ENCODE measurements at places on chromosomes 7 and 10.
A peak's percentile ranks its signal among the peaks of the same experiment; 100 is the strongest.

GRCh38 chr10:88194961-88195367, 331.5 kb downstream of the PTEN start:
- H3K27ac ChIP-seq = no peak overlapping the region
- DNase-seq = no peak
- H3K27me3 ChIP-seq = no peaks in the 10 kb centered on the region
- H3K4me1 ChIP-seq = no peaks in the 10 kb centered on the region
- H3K36me3 ChIP-seq = no peaks in the 10 kb centered on the region

- no peaks in the 10 kb centered on the region for H3K27me3 ChIP-seq
- H3K36me3 ChIP-seq = no peaks in the 10 kb centered on the region
- no peaks in the 10 kb centered on the region for H3K4me1 ChIP-seq
- no peak overlapping the region for H3K4me3 ChIP-seq
- H3K27ac ChIP-seq = no peak overlapping the region
- no peak for DNase-seq
Observed at GRCh38 chr10:12921163-12921562, 80.3 kb downstream of the CCDC3 start.

DNA sequence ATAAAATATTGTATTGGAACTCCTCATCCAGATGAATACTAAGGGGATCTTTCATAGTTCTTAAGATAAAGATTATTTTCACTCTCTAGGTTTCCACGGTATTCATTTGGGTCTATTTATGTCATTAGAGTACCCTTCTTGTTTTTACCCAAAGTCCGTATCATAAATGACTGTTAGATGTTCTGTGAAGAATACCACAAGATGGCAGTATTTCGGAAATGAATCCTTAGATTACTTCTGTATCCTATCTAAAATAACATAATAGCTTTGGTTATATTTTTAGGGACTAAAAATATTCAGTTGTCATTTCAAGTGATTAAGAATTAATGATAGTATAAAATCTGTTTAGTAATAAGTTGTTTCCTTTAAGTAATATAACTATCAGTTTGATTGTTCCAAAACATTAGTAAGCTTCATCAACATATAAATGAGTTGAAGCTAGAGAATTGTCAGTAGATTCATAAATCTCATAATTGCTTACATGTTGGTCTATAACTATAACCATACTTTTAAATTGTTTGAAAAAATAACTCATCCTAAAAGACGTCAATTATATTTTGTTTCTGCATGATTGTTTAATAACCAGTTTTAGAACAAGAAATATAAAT, 337.5 kb upstream of the KCND2 start:
- H3K4me3 ChIP-seq = no peak overlapping the region
- H3K4me1 ChIP-seq = no peaks in the 10 kb centered on the region
- peaks cover 7% of the 10 kb centered on the region for H3K27me3 ChIP-seq
- DNase-seq = no peak
- H3K36me3 ChIP-seq = no peaks in the 10 kb centered on the region

- no peak overlapping the region for H3K4me3 ChIP-seq
- H3K27ac ChIP-seq = no peak overlapping the region
- H3K36me3 ChIP-seq = no peaks in the 10 kb centered on the region
- no peaks in the 10 kb centered on the region for H3K27me3 ChIP-seq
- no peaks in the 10 kb centered on the region for H3K4me1 ChIP-seq
- no peak for DNase-seq
Observed at GRCh38 chr7:24411226-24411625, 127.2 kb downstream of the NPY start.

DNA sequence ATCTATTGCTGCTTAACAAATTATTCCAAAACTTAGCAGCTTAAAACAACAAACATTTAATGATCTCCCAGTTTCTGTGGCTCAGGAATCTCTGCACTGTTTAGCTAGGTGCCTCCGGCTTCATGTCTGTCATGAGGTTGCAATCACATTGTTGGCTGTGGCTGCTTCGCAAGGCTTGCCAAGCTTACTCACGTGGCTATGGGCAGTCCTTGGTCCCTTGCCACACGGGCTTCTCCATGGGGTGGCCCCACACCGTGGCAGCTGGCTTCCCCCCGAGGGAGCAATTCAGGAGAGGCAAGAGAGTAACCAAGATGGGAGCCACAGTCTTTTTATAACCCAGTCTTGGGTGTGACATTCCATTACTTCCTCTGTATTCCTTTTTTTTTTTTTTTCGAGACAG, 67.4 kb downstream of the NEURL1 start:
- H3K4me1 ChIP-seq = no peaks in the 10 kb centered on the region
- no peaks in the 10 kb centered on the region for H3K27me3 ChIP-seq
- no peak overlapping the region for H3K27ac ChIP-seq
- H3K4me3 ChIP-seq = no peak overlapping the region
- H3K36me3 ChIP-seq = no peaks in the 10 kb centered on the region

DNA sequence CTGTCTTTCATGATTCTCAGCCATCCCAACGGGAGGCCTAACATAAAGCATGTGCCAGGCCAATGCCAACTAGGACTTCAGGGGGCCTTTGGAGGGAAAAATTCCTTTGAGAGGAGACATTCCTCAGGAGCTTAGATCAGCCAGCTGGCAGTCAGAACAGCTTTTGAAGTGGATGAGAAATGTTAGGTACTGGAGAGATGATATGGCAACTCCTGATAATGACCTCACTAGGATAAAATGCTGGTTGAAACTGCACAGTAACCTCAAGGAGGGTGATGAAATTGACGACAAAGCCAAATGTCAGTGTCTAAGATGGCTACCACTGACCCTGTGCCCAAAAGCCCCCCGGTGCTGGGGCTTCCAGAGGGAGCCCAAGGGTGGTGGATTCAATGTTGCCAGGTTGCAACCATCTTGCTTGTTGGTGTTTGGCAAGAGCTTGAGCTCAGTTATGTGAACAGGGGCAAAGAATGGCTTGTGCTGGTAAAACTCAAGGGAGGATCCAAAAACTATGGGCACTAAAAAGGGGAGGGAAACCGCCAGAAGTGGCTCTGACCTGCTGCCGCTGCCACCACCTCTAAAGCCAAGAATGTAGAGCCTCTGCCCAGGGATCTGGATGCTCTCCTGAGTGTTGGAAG, 121.2 kb downstream of the UBE2H start:
- no peak overlapping the region for H3K4me3 ChIP-seq
- H3K4me1 ChIP-seq = peaks cover 25% of the 10 kb centered on the region
- H3K27ac ChIP-seq = peak overlapping the region; percentile 84
- peaks cover 38% of the 10 kb centered on the region for H3K36me3 ChIP-seq

DNA sequence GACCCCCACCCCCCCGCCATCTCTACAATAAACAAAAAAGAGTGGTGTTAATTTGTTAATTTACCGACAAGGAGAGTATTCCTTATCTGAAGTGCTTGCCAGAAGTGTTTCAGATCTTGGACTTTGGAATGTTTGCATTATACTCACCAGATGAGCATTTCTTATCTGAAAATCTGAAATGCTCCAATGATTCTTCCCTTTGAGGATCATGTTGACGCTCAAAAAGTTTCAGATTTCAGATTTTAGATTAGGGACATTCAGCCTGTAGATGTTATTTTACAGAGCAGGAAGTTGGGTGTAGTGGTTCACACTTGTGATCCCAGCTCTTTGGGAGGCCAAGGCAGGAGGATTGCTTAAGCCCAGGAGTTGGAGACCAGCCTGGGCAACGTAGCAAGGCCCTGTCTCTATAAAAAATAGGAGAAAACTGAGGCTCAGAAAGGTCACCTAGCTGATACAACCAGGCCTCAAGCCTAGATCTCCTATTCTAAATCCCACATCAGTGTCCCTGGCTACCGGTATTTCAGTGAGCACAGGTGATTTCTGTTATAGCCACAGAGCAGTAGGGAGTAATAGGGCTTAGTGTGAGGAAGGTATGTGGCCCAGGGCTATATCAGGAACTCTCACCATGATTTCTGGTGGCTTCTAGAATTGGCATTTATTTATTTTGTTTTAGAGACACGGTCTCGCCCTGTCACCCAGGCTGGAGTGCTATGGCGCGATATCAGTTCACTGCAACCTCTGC, 35.4 kb downstream of the TMEM120A start:
- H3K27me3 ChIP-seq = no peaks in the 10 kb centered on the region
- H3K4me1 ChIP-seq = no peaks in the 10 kb centered on the region
- H3K27ac ChIP-seq = no peak overlapping the region
- DNase-seq = no peak
- peaks cover 18% of the 10 kb centered on the region for H3K36me3 ChIP-seq
- no peak overlapping the region for H3K4me3 ChIP-seq

GRCh38 chr7:73570521-73570920, 7.9 kb downstream of the TBL2 start:
- H3K27ac ChIP-seq = no peak overlapping the region
- H3K4me3 ChIP-seq = no peak overlapping the region
- H3K27me3 ChIP-seq = no peaks in the 10 kb centered on the region
- H3K36me3 ChIP-seq = peaks cover 51% of the 10 kb centered on the region
- no peak for DNase-seq
- H3K4me1 ChIP-seq = no peaks in the 10 kb centered on the region

- peaks cover 25% of the 10 kb centered on the region for H3K4me1 ChIP-seq
- H3K36me3 ChIP-seq = no peaks in the 10 kb centered on the region
- peak overlapping the region; percentile 69 for H3K27ac ChIP-seq
- no peak overlapping the region for H3K4me3 ChIP-seq
- no peak for DNase-seq
- no peaks in the 10 kb centered on the region for H3K27me3 ChIP-seq
Observed at GRCh38 chr10:37314350-37314749, 189.0 kb downstream of the ANKRD30A start.

- no peaks in the 10 kb centered on the region for H3K36me3 ChIP-seq
- no peaks in the 10 kb centered on the region for H3K27me3 ChIP-seq
- peak overlapping the region; percentile 9 for H3K27ac ChIP-seq
- peaks cover 29% of the 10 kb centered on the region for H3K4me1 ChIP-seq
- DNase-seq = no peak
Observed at GRCh38 chr7:39616138-39616537, 7.2 kb upstream of the RALA start.

GRCh38 chr7:112081778-112082177, 124.4 kb downstream of the DOCK4 start:
- no peak overlapping the region for H3K4me3 ChIP-seq
- H3K4me1 ChIP-seq = peaks cover 26% of the 10 kb centered on the region
- no peaks in the 10 kb centered on the region for H3K36me3 ChIP-seq

DNA sequence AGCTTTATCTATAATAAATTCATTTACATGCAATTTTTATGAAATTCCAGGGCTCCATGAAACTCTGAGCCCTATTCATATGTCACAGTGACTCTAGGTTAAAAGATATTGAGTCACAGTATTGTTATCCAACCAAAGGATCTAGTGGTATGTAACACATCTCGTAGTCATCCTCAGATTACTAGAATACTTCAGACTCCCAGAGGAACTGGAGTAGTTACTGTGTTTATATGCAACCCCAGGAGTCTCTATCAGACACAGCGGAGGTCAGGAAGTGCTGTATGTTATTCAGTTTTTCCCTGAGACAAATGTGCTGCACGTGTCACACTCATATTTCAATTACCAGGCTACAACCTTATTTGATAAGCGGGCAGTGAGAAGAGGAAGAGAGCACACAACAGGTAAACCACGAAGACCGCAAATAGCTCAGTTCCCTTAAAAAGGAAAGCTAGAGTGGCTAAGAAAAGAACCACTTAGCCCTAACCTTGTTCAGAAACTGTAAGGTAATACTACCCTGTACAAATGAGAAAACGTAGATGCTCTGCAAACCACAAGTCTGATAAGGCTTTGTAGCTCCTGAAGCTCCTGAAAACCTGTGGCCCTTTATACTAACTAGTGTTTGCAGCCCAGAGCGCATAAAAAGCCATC, 114.0 kb upstream of the CNTNAP2 start:
- no peaks in the 10 kb centered on the region for H3K4me1 ChIP-seq
- H3K27me3 ChIP-seq = no peaks in the 10 kb centered on the region
- H3K4me3 ChIP-seq = no peak overlapping the region
- no peak for DNase-seq

- H3K4me3 ChIP-seq = no peak overlapping the region
- H3K27ac ChIP-seq = no peak overlapping the region
- DNase-seq = peak; percentile 51
- H3K36me3 ChIP-seq = no peaks in the 10 kb centered on the region
Observed at GRCh38 chr7:44142028-44142427, 896 bp upstream of the MYL7 start.

DNA sequence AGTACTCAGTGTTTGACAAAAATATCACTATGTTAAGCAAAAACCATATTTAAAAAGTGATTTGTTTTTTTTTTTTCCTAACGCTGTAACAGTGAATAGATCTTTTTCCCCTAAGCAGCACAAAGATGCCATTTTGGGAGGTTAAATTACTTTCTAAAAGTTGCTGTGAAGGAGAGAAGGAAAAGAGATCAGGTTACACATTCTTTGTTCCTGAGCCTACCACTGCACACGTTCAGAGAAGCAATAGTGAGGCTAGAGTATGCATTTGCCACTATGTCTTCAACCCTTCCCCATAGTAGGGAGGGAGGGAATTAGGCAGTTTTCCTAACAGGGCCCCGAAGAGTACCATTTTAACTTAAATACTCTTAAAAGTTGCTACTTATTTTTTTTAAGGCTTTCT, 38.9 kb downstream of the BMPR1A start:
- H3K27ac ChIP-seq = peak overlapping the region; percentile 3
- H3K36me3 ChIP-seq = 0 out of 2 replicates have a peak, but pooled peaks cover 3% of the 10 kb centered on the region
- H3K4me3 ChIP-seq = no peak overlapping the region
- peaks cover 19% of the 10 kb centered on the region for H3K4me1 ChIP-seq
- no peaks in the 10 kb centered on the region for H3K27me3 ChIP-seq
- no peak for DNase-seq

- peaks cover 3% of the 10 kb centered on the region for H3K36me3 ChIP-seq
- DNase-seq = no peak
- no peak overlapping the region for H3K27ac ChIP-seq
- no peak overlapping the region for H3K4me3 ChIP-seq
- H3K27me3 ChIP-seq = no peaks in the 10 kb centered on the region
Observed at GRCh38 chr10:24694086-24694485, 29.6 kb downstream of the ARHGAP21 start.

- H3K4me3 ChIP-seq = no peak overlapping the region
- H3K4me1 ChIP-seq = peaks cover 18% of the 10 kb centered on the region
- no peak for DNase-seq
- H3K36me3 ChIP-seq = no peaks in the 10 kb centered on the region
Observed at GRCh38 chr10:59675812-59676211, 33.8 kb downstream of the SLC16A9 start.

- peak overlapping the region; percentile 30 for H3K4me3 ChIP-seq
- H3K4me1 ChIP-seq = no peaks in the 10 kb centered on the region
- no peak overlapping the region for H3K27ac ChIP-seq
- no peaks in the 10 kb centered on the region for H3K27me3 ChIP-seq
Observed at GRCh38 chr7:50781381-50782293, 1.1 kb downstream of the GRB10 start.

DNA sequence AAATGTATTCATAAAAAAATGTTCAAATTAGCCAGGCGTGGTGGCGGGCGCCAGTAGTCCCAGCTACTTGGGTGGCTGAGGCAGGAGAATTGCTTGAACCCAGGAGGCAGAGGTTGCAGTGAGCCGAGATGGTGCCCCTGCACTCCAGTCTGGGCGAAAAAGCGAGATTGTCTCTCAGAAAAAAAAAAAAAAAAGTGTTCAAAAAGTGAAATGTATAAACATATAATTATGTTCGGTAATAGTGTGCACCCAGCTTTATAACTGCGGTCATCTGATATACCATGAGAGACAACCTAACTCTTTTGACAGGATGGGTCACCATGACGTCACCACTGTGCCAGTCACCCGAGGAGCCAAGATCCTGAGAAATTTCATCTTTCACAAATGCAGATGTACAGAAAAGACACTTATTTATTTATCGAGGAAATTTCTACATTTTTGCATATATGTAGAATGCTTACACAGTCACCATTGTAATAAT, 594 bp upstream of the RP9 start:
- H3K4me1 ChIP-seq = peaks cover 8% of the 10 kb centered on the region
- no peak for DNase-seq
- peak overlapping the region; percentile 99 for H3K4me3 ChIP-seq
- peak overlapping the region; percentile 47 for H3K27ac ChIP-seq

GRCh38 chr10:110865186-110865808, 6.4 kb upstream of the PDCD4 start:
- peaks cover 45% of the 10 kb centered on the region for H3K4me1 ChIP-seq
- peak overlapping the region; percentile 89 for H3K27ac ChIP-seq
- H3K4me3 ChIP-seq = no peak overlapping the region
- H3K36me3 ChIP-seq = no peaks in the 10 kb centered on the region
- no peak for DNase-seq
- H3K27me3 ChIP-seq = no peaks in the 10 kb centered on the region
